ENCODE measurements at places on chromosomes 12 and 14. TPM values are rescaled to one million over a fixed set of nuclear protein-coding genes. Genes with fewer than 3 reads are reported as not detected.

- no peak for DNase-seq
Observed at GRCh38 chr14:23209651-23210423, 26.4 kb upstream of the SLC7A8 start.

The INSM2 gene
- total RNA-seq = not detected

GRCh38 chr14:65279958-65280357 is 132.6 kb upstream of the FUT8 start:
- no peak for DNase-seq

The TESPA1 gene
- total RNA-seq = 0.44 TPM

GRCh38 chr14:55731881-55732498 is 152.0 kb downstream of the KTN1 start:
- peak; percentile 25 for DNase-seq

DNA sequence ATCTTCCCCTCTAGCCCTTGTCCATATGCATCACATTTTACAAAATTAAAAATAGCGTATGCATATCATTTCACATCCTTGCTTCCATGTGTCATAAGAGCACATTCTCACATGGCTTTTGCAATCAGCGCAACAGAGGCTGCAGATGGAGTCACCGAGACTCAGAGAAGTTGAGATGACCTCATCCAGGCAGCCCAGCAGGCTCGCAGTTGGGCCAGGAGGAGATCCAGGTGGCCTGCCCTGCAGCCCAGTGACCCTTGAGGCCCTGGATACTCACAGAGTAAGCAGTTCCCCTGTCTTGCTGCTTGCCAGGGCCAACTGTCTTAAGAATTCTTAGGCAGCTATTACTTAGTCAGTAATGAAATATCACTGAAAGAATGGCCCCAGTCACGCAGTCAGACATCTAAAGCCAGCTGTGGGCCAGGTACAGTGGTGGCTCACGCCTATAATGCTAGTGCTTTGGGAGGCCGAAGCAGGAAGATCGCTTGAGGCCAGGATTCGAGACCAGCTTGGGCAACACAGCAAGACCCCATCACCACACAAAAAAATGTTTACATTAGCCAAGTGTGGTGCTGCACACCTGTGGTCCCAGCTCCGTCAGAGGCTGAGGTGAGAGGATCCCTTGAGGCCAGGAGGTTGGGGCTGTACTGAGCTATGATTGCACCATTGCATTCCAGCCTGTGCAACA is 9.1 kb downstream of the CAMKK2 start:
- DNase-seq = no peak

DNA sequence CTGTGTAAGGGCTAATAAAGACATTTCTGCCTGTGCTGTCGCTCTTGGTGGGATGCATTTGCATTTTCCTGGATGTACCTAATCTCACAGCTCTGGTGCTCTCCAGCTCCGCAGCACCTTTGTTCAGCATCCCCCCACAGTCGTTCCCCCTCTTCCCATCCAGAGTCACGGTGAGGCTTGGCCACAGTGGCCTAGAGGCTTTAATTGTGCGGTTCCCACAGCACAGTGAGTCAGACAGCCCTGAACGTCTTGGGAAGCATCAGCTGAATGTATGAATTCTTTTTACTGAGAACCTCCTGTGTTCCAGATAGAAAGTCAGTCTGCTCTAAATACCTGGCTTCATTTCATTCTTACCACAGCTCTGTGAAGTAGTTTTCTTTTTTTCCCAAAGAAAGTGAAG is 28.7 kb downstream of the MLXIP start:
- DNase-seq = no peak

- DNase-seq = no peak
Observed at GRCh38 chr14:74444866-74445265, 18.9 kb upstream of the SYNDIG1L start.
